Effector CD4-positive, alpha-beta T cell (primary cell): ENCODE measurements at places on chromosomes 12 and 14.

DNA sequence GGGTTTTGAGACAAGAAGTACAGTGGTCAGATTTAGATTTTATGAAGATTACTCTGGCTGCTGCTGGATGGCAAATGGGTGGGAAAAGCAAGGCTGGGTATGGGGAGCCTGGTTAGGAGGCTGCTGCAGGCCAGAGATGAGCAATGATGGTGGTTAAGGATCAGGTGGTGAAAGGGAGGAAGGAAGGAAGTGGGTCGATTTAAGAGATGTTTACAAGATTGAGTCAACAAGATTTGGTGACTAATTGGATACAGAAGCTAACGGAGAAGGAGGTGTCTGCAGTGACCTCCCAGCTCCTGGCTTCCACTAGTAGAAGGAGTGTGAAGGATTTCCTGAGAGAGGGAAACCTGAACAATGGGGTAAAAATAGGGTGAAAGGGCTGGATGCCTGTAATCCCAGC, 18.7 kb downstream of the NOS1 start:
- no peak for DNase-seq

GRCh38 chr14:49619730-49620129, 696 bp downstream of the RPL36AL start:
- no peak for DNase-seq

DNA sequence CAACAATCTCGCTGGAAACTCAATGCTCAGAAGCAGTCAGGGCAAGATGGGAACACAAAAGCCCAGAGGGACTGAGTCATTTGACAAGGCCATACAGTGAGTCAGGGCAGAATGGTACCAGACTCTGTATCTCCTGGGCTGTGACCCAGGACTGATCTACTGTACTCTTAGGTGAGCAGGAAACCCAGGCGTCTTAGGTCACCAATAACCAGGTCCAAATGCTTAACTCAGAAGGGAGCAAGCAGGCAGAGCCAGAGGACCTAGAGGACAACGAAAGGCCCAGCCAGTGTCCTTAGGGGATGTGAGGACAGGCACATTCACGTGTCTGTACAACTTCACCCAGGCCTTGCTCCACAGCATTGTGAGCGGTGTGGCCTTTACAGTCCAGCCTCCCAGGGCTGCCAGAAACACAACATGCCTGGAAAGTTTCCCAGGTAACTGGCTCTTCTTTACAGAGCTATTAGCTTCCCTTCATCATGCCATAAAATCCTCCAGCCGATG, 69.9 kb downstream of the ARL6IP4 start:
- no peak for DNase-seq

DNA sequence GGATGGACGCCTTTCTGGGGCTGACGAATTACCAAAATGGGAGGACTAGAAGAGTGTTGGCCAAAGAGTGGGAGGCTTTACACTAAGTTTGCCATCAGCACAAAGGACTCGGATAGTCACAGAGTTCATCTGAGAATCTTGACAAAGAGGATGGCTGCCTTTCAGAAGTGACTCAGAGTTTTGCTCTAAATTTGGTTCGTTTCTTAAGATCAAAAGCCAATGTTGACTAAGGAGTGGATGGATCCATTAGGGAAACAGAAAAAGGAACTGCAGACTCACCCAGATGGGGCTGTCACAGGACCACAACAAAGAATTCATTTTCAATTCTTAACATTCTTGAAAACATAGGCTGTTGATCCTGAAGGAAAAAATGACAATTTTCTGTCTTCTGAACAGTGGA, 81.3 kb upstream of the DUSP6 start:
- DNase-seq: no peak

DNA sequence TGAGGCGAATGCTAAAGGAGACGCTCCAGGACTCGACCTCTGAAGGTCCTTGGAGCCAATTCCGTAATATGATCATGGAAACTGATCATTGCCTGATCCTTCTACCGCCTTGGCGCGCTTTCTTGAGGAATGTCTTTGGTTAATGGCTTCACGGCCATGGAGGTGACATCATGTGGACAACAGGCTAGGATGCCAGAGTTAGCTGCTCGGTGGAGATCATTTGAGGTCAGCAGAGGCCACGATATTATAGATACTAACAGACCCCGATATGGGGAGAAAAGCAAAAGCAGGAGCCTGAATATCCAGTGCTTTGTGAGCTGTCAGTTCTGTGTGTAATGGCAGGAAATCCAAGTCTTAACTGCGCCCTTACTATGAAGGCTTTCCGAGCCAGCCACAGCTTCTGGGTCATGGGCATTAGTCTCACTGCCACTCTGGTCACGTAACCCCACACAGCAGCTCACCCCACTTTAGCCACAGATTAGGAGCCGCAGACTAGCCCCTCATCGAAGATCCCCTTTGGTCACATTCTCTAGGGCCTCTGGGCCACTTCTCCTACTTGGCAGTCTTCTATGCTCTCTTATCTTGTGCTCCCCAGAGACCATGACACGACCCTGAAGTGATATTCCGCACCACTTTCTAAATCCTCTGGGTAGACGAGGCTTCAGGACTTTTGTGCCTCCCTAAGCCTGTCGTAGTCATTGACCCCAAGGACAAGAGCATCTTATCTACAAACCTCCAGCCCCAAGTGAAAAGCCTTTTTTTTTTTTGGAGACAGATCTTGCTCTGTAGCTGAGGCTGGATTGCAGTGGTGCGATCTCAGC, 724 bp upstream of the CS start:
- no peak for DNase-seq

DNA sequence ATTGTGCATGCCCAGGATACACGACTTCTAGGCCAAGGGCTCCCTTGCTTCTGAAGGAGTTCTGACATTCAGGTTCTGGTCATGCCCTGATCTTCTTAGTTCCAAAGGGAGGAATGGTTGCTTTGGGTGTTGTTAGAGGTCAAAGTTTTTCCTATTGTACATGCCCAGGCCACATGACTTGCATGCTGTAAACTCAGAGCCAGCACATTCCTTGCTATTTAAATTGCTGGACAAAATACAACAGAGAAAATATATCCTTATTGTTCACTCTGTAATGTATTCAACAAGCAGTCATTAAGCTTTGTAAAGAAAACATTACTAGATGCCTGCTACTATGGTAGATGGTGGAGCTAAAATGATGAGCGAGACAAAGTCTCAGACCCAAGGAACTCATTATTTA, 71.2 kb upstream of the COCH start:
- DNase-seq: no peak

- DNase-seq: no peak
Observed at GRCh38 chr12:71335151-71335962, 104.2 kb upstream of the LGR5 start.

GRCh38 chr14:89409961-89410360, 7.1 kb downstream of the FOXN3 start:
- no peak for DNase-seq

- DNase-seq: no peak
Observed at GRCh38 chr12:81085832-81086231, 8.0 kb downstream of the ACSS3 start.

GRCh38 chr12:102602521-102602920, 122.2 kb upstream of the IGF1 start:
- DNase-seq: no peak

- DNase-seq: no peak
Observed at GRCh38 chr14:61233436-61233956, 47.6 kb downstream of the TMEM30B start.

DNA sequence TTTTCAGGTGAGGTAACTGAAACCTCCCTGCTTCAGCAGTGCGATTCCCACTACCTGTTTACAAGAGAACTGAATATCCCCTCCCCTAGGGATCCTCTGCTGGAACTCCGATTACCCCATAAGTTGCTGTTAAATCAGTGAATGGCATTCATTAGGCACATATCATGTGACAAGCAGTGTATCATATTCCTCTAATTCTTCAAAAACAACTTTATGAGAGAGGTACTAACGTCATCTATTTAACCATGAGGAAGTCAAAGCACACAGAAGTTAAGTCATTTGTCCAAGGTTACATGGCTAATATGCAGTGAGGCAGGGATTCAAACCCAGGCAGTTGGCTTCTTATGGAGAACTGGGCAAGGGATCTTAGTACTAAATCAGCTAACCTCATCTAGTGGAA, 43.9 kb upstream of the PCED1B start:
- no peak for DNase-seq

- DNase-seq: no peak
Observed at GRCh38 chr12:19959353-19959752, 409.0 kb upstream of the PDE3A start.

DNA sequence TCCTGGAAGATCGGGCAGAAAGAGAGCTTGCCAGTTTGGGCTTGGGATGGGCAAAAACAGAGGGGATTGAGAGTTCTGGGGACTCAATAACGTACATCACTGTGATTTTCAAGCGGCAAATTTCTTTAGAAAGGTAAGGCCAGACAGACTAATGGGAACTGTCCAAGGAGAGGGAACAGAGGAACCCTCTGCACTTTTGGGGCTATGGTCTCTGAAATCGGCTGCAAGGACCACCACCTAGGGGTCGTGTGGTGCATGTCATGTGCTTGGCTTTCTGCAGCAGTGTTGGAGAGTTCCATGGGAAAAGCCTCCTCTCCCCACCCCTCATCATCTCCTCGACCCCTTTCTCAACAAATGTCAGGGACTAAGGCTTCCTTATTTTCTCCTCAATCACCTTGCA, 79.6 kb downstream of the PPM1A start:
- no peak for DNase-seq

DNA sequence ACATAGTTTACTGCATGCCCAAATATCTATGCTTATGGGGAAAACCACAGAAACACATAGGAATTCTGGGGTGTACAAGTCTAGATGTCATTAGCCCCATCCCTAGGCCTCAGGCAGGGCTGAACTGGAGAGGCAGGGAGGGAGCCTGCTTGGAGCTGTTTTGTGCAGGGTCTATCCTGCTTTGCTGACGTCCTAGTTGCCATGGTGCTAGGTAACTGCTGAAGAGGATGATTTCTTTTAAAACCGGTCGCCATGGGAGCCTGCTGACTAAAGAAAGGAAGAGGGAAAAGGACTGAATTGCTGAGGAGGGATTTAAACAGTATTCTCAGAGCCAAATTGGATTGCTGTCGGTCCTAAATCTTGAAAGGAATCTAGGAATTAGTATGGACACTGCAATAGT, 10.7 kb downstream of the GPR19 start:
- DNase-seq: no peak

DNA sequence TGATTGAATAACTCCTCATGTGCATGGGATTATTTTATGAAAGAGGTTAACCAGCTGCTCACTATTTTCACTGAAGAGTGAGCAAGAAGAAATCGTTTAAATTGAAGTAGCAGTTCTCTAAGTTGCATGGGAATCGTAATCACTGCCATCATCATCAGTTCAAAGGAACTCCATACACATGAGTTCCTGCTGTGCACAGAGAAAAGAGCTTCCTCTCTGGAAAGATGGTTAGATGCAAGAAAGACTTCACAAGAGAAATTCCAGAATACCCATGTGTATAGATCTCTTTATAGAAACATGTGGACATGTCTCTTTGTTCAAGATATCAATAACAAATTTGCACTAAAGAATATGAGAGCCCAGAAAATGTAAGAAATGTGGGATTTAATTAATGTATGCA, 291.3 kb downstream of the PDZRN4 start:
- no peak for DNase-seq

DNA sequence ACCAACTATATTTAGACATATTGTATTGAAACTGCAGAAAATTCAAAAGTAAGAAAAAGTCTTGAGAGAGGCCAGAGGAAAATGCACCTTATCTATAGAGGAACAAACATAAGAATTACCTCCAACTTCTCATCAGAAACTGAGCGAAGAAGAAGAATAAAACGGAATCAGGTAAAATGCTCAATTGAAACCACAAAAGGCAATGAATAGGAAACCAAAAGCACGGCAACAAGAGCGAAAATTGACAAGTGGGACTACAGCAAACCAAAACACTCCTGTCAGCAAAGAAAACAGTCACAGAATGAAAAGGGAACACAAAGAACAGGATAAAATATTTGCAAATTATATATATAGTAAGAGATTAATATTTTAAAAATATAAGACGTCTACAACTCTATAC, 61.9 kb upstream of the PARP11 start:
- no peak for DNase-seq

- no peak for DNase-seq
Observed at GRCh38 chr14:76088771-76089571, 62.8 kb upstream of the GPATCH2L start.

DNA sequence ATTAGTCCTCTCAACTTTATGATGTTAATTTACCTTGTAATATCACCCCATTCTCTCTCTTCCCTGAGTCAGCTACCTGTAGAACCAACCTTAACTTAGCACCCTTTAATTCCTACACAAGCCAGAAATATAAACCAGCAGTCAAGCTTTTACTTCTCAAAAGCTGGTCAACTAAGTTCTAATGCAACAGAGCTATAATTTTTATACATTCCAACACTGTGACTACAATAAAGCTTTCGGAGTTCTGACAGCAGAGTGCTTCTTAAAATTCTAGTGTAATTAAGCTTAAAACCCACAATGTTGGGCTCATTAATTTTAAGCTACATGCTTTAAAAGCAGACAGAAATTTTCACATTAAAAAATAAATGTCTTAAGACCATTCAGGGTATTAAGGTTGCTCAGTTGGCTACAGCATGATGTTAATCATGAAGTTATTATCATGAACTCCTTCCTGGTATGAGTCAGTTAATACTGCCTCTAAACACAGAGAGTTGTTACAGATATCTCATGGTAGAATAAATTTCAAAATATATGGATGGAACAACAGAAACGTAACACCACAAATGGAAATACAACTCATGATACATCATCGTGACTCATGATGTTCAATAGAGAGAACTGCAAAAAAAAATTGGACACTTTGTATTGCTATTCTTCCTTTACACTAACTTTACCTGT, 126.7 kb downstream of the EPS8 start:
- DNase-seq: no peak

- no peak for DNase-seq
Observed at GRCh38 chr14:92950193-92950540, 27.2 kb downstream of the CHGA start.

DNA sequence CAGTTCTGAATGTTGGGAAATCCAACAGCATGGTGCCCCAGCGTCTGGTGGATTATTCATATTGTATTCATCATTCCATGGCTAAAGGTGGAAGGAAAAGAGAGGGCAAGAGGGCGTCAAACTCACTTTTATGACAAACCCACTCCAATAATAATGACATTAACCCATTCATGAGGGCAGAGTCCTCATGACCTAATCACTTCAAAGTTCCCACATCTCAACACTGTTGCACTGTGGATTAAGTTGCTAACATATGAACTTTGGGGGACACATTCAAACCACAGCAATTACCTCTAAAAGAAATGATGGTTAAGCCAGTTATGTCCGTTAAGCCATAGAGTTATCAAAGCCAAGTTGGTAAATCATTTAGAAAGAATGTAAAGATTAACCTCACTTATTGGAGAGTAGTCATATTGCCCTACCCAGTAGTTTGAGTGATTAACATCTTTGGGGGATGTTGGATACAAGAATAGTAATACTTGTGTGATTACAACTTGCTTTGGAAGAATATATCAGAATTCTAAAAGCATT, 212.4 kb upstream of the FLRT2 start:
- no peak for DNase-seq

DNA sequence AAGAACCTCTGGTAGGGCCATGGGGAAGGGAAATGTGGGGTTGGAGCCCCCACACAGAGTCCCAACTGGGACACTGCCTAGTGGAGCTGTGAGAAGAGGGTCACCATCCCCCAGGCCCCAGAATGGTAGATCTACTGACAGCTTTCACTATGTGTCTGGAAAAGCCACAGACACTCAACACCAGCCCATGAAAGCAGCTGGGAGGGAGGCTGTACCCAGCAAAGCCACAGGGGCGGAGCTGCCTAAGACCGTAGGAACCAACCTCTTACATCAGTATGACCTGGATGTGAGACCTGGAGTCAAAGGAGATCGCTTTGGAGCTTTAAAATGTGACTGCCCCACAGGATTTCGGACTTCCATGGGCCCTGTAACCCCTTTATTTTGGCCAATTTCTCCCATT, 97.8 kb downstream of the HMGA2 start:
- DNase-seq: no peak
